ENCODE measurements at places on chromosomes 6 and 20. TPM values are rescaled to one million over a fixed set of nuclear protein-coding genes. Genes with fewer than 3 reads are reported as not detected.

DNA sequence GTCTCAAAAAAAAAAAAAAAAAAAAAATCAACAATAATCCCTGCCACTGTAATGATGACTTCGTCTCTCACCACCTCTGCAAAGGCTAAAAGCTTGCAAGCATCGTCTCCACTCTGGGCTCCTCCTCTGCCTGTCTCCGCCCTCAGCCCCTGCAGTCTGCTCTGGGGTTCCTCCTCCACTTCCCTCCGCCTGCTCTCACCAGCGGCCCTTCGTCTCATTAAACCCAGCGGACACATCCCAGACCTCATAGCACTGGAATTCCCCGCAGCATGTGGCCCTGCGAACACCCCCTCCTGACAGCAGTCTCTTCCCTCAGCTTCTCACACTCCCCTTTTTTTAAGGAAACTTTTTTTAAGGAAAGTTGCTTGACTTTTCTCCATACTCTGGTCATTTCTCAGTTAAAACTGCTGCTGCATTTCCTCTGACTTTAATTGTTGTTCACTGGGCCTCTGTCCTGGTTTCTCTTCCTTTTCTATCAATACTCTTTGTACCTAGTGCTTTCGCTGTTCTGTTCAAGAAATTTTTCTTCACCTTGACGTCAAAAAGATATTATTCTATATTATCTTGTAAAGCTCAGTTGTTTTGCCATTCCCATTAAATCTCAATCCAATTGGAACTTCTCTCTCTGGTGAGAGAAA lies 70.9 kb upstream of the PLEKHG1 start:
- DNase-seq = no peak

- DNase-seq = no peak
These were observed 31.8 kb downstream of the KCNK5 start for GRCh38 chr6:39197521-39197920.

DNA sequence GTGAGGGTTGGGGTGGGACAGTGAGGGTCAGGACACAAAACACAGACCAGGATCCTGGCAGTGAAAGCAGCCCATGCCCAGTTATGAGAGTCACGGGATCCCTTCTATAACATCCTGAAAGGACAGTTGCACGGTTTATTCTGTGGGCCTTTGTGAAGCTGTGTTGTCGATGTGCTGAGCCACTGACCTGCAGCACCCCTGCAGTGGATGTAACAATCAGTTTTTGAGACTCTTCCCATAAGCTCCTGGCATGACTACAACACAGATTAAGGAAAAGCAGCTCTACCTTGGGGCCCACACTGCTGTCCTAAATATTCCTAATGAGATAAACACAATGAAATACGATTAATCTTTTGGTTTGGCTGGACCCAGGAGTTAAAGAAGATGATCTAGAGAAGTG lies 3.7 kb downstream of the PYGB start:
- DNase-seq = no peak

DNA sequence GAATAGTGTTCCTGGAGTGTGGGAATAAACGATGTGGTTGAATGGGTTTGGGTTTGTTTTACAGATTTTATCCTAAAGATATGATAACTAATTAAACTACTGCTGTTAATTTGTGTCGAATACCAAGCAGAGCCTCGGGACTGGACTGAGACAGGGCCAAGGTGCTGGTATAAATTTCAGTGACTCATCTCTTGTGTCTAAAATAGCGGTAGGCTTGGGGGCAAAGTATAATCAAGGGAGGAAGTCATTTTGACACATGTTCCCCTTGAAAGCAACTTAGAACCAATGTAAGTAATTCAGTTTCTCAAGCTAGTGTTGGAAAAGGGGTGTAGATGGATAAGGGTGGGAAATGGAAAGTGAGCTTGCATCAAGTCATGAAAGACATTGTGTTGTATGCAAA lies 108.4 kb downstream of the PLCB4 start:
- no peak for DNase-seq

- no peak for DNase-seq
These were observed 581.0 kb upstream of the MAP3K7 start for GRCh38 chr6:91167846-91168245.

- DNase-seq = no peak
These were observed 123.8 kb upstream of the DOK5 start for GRCh38 chr20:54351371-54352136.

- DNase-seq = no peak
These were observed 10.8 kb downstream of the BPIFB2 start for GRCh38 chr20:33018169-33018931.

GRCh38 chr6:13725570-13725969 lies 13.9 kb upstream of the RANBP9 start:
- no peak for DNase-seq

- DNase-seq = no peak
These were observed 157.8 kb downstream of the CDKAL1 start for GRCh38 chr6:20692023-20692422.

- DNase-seq = no peak
These were observed 4.4 kb upstream of the RBM24 start for GRCh38 chr6:17276766-17277165.

RTEL1 gene
- 6.1 TPM for total RNA-seq

IMPG1 gene
- not detected for total RNA-seq

Data from dermis microvascular lymphatic vessel endothelial cell (primary cell).